ENCODE measurements at places on chromosomes 6 and 20.

DNA sequence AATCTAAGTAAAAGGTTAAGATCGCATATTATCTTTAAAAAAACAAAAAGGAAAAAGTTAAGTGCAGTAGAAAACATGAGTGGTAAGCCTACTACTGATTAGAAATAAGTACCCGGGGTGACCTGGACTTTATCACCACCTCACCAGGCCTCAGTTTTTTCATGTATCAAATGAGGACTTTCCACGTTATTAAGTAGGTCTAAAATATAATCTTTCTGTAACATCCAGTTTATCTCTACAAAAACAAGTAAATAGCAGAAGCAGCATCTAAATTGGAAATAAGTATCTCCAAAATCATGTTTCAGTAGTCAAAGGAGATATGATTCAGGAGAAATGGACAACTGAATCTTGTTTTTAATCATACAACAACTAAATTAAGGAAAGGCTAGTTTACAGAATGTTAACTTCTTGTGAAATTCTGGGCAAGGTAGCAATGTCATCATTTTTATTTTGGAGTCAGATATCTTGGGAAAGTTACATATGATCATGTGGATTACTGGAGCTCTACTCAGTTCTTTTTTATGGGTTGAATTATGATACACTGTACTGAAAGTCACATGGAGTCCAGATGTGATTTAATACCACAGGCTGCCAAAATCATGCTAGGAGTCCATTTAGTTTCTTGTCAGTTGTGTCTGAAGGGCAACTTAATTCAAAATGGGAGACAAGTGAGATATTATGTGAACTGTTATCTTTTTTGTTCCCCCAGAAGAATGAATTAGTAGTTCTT lies 114.7 kb upstream of the PRL start:
- DNase-seq = no peak

DNA sequence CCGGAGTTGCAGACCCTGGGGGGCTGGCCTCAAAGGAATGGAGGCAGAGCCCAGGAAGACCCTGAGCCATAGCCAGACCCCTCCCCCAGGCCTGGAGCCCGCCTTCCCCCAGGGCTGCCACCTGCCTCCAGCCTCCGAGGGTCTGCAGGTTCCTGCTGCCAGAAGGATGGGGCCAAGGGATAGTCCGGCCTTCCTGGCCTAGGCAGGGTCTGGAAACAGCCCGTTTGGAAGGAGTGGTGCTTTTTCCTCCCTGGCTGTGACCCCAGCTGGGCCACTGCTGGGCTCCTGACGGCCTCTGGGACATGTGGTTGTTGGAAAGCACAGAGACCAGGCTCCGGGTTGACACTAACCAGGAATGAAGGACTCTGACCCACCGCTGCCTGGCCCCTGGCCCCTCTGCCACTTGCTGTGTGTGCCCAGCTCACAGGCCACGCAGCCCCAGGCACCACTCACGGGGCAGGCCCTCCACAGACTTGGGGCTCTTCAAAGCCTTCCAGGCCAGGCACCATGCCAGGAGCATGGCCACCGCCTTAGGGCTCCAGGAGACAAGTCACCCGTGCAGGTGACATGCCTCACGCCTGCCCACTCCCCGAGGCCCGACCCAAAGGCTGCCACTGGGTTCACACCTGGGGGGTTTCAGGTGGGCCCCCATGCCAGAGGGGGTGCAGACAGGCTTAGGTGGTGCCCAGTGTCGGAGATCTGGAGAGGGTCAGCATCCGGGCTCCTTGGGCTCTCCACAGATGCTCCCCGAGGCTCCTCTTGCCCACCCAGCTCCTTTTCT lies 3.9 kb upstream of the LAMA5 start:
- no peak for DNase-seq

DNA sequence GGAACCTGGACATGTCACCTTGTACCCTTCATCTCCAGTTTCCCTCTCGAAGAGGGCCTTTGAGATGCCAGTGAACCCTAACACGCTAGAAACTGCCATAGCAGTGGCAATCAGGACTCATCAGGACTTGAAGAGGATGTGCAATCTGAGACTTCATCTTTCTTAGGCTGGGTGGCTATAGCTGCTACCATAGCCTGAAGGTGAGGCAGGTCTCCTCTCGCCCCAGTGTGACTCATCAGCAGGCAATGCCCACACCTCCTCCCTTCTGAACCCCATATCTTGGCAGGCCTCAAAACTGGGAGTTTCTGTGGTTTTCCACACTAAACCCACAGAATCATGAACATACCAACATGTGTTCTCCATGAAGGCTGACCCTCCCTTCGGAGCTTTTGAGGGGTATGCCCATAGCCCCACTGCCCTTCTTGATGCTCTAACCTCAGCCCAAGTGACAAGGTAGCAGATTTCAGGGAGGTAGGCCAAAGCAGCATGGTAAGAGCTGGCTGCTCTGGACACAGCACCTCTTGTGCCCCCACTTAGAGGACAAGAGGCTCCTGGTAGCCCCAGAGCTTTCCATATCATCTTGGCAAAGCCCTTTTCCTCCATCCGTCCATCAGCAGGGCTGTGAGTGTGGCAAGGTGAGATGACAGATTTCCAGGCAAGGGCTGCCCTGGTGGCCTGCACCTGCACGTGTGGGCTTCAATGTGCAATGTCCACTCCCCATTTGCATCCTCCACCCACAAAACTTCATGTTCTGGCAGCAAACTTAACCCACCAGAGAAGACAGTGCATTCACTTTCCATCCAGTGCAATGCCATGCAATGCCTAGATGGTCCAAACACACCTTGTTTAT lies 2.6 kb downstream of the BLCAP start:
- no peak for DNase-seq

- DNase-seq = no peak
Measured at GRCh38 chr6:47091886-47092668, 49.9 kb upstream of the ADGRF1 start.

- DNase-seq = no peak
Measured at GRCh38 chr6:36824253-36824652, 15.0 kb downstream of the CPNE5 start.

- DNase-seq = no peak
Measured at GRCh38 chr20:4802023-4802422, 80.3 kb downstream of the PRND start.

DNA sequence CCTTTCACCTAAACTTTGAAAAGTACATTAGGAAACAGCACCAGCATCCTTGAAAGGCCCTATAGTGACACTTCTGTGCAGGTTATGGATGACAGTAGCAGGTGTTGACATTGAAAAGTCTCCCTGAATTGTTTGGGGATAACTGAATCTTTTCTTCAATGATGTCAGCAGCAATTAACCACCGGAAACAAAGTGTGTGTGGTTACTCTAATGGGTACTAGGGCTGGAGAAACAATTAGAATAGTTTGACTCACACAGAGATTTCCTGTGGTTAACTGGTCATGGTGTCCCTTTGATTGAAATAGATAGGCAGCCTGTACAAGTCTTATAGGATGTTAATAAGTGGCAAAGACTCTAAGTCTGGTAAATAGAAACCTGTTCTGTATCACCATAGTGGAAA lies 189.1 kb downstream of the TBX18 start:
- no peak for DNase-seq

GRCh38 chr20:3414122-3414521 lies 6.7 kb upstream of the DNAAF9 start:
- no peak for DNase-seq

GRCh38 chr6:170225852-170226417 lies 64.9 kb downstream of the DLL1 start:
- no peak for DNase-seq

DNA sequence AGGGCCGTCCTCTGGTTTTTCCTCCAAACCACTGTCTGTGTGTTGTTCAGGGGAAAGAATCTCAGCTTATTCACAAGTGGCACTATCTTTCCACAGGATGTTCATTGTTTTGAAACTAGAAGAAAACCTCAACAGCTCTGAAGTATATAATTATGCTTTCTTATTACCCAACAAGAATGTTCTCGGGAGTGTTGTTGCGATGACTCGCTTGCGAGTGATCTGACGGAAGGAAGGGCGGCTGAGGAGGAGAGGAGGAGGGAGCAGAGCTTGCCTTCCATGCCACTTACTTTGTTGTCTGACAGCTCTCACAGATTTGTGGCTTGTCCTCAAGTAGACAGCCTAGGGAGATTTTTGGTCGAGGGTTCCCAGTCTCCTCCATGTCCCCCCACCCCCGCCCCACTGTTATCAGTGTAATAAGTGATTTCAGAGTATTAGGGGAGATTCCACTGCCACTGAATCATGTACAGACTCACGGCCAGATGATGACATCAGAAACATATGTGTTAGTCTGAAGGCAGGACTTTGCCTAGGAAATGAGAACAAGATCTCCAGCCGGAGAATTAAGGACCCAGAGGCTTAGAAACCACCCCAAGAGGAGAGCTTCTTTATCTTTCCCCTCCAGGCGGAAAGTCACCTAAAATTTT lies 80.7 kb upstream of the CCN6 start:
- DNase-seq = no peak

- no peak for DNase-seq
Measured at GRCh38 chr6:46130666-46131065, 877 bp downstream of the ENPP4 start.

- DNase-seq = no peak
Measured at GRCh38 chr6:56220078-56220477, 27.3 kb downstream of the COL21A1 start.

- no peak for DNase-seq
Measured at GRCh38 chr6:16007146-16007545, 121.7 kb upstream of the MYLIP start.

GRCh38 chr6:106279179-106279578 lies 46.4 kb downstream of the ATG5 start:
- no peak for DNase-seq

DNA sequence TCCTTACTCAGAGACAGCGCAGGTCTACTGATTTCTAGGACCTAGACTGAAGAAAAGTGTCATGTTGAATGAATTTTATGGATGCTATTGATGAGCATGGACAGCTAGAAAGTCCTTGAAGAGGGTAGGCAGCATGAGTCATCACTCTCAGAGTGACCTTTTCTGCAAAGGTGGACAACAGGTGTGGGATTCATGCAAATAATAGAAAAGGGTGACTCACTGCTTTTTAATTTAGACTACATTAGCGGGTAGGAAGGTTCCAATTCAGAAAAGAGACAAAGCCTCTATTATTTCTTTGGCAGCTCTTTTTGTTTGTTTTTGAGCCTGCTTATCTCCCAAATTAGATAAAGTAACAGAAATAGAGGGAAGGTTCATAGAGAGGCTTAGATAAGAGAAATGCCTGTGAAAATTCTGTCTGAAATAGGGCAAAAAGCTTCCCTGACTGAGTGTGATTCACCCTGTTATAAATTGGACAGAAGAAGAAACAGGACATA lies 191.4 kb downstream of the TENT5A start:
- no peak for DNase-seq

DNA sequence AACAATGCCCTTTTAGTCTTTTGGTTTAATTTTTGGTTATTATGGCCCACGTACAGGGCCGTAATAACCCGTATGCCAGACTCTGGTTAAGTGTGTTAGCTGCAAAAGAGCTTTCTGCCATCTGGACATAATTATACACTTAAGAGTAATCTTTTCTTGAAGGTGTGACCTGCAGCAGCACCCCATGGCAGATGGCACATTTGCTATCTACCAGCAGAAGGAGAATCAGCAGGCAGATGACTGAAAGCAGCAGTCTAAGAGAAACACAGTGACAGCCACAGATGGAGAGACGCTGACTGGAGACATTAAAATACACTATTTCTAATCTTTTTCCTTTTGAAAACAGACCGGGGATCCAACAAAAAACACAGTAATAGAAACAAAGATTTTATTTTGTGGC lies 18.7 kb downstream of the ASF1A start:
- no peak for DNase-seq
